Mucosa of descending colon (tissue), 3 donors: ENCODE measurements at places on chromosomes 5 and 9.

DNA sequence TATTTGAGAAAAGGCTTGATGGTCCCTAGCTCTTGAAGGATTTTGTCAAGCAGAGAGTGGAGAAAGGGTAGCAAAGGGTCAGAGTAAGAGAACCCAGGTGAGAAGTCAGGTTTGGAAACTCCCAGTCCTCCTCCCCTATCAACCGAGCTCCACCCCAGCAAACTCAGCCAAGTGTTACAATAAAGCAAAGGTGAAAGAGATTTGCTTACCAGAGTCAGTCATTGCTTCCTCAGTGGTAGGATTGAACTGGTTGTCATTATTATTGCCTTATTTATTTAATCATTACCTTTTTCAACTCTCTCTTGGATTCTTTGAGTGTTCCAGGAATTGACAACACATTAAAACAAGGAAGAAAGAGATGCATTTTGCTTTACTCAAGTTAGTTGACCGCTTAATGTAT, 80.5 kb downstream of the RFK start:
- DNase-seq: no peak

- DNase-seq: no peak
Measured at GRCh38 chr5:125370461-125371205, 624.2 kb upstream of the ZNF608 start.

DNA sequence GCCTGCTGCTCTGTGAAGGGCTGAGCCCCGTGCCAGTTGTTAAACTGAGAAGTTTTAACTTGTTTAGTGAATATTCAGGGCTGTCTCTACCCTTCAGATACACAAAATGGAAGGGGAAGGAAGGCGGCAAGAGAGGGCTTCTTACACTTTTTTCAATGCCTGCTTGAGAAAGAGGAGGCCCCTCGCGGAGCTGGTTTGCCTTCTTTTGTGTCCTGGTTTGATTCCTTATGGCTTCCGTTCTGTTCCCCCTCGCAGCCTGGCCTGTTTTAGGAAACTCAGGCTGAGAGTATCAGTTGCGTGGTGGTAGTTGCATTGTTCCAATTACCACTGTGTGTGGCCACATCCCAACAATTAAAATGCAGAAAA, 1.0 kb downstream of the FAM53C start:
- no peak for DNase-seq

GRCh38 chr5:39114155-39114554, 40.0 kb upstream of the RICTOR start:
- DNase-seq: no peak

- DNase-seq: peak; percentile 64
Measured at GRCh38 chr9:37036371-37036775, 2.3 kb upstream of the PAX5 start.

DNA sequence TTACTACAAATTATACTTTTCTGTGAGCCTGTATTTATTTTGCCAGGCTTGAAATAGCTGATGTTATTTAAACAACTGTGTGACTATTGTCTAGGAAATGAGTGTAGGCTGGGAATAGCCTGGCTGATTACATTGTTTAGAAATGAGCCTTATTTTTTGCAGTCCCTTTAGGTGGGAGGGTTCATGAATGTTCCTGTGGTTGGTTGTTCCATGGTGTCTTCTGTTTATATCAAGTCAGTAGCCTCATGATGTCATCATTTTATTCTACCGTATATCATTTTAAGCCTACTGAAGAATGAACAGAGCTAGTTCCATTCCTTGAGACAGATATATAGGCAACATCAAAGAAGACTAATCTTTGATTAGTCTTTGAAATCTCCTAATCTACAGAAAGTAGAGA, 53.1 kb downstream of the MAP1B start:
- DNase-seq: no peak

- no peak for DNase-seq
Measured at GRCh38 chr9:77438653-77439052, 209.5 kb downstream of the GNA14 start.
